ENCODE measurements at places on chromosomes 12 and 14. TPM values are rescaled to one million over a fixed set of nuclear protein-coding genes. Genes with fewer than 3 reads are reported as not detected.

DNA sequence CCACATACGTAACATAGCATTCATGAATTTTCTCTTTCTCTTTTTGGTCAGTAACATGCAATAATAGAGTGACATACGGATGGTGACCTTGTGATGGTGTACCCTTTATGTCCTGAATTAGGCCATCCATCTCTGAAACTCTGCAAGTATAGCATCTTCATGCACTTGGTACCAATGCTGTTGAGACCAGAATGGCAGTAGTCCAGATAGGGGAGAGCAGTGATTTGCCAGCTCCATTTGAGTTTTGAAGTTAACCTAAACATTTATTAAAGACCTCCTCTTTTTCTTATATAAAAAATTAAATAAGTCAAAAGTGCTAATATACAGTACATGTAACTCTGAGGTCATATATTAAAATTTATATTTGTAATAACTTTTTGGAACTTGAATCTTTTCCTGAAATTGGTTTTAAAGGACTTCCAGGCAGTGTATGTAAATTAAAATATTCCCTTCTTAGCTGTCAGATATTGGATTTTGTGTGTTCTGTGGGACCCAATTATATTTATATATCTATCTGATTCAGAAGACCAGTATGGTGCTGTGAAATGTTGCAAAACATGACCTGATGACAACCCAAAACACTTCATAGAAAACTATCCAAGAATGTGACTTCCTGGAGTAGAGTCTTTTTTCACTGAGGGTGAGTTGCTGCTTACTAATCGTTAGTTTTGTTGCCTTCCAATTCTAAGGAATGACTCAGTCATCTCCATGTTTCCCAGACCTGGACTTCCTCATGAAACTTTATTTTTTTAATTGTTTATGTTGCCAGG is 3.5 kb downstream of the ELK3 start:
- no peak for DNase-seq

DNA sequence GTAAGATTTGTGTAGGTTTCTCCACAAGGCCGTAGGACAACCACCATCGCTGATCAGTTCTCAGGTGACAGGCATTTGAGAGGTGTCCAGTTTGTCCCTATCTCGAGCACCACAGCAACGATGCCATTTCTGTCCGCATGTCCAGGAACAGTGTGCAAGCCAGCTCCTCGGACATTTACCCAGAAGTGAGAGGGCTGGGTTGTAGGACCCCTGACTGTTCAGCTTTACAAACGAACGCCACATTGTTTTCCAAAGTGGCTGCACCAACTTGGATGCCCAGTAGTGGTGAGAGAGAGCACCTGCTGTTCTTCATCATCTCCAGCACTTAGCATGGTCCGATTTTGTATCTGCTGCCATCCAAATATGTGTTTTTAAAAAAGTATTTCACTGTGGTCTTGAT is 38.6 kb downstream of the CYP46A1 start:
- DNase-seq, result no peak

DNA sequence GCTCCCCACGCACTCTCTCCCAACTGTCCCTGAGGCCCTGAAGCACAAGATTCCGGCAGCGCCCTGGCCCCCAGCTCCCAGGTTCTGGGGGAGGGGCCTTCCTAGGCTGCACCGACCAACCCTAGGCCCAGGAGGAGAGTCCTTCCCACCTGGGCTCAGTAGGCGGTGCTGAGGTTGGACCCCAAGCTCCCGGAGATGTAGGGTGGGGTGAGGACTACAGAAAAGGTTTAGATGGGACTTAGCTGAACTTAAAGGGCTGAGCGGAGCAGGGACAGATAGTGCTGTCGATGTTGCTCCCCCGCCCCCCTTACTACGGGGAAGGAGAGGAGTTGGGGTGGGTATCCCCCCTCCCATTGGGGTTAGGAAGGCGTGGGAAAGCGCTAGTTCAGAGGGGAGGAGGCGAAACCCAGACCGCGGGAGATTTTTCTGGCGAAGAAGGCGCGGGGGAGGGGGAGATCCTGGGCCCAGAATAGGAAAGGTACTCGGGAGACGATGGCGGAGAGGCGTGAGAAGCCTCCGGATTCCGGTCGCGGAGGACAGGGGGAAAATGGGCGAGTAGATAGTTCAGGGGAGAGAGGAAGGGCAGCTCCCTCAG is 4.2 kb upstream of the BAZ2A start:
- DNase-seq, result peak; percentile 40

GRCh38 chr12:66692986-66693385 is 14.1 kb upstream of the GRIP1 start:
- DNase-seq, result no peak

DNA sequence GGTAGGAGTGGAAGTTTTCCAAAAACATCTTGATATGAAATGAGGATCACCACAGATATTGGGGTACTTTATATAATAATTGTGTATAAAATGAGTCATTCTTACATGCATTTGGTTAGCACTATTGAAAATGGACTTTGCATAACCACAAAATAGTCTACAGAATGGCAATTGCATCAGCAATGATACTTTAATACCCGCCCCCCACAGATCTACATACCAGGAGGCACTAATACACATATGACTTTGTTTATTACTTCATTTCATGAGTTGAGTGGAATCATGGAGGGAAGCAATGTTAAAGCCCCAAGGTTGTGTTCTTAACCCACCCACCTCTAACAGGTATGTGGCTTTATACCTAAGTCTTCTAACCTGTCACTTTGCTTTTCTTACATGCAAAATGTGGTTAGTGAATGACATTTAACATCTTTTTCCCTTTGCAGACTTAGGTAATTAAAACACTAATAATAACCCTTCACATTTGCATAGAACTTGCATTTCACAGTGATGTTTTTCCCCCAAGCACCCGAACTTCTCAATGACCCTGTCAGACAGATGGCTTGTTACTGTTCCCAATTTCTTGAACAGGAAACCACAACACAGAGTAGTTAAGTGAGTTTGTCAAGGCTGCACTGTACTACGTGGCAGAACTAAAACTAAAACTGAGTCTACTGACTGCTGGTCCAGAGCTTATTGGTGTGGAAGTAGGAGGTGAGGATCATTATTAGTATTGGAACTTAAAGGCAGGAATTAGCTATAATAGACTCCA is 101.9 kb downstream of the NPAS3 start:
- DNase-seq, result no peak

DNA sequence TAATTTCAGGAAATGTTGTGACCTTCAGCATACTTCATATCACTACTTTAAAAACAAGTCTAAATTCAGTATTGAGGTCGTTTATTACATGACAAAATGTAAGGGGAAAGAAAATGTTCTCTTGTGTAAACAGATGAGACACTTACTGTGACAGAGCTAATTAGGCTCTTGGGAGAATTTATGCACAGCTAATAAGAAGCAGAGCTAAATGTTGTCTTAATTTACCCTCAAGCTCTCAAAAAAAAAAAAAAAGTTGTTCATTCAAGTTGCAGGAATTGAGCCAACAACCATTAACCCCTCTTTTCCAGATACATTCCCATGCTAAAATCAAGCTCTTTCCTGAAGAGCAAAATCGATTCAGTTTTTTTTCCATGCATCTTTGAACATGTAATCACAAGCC is 1419.4 kb downstream of the FSCB start:
- no peak for DNase-seq

DNA sequence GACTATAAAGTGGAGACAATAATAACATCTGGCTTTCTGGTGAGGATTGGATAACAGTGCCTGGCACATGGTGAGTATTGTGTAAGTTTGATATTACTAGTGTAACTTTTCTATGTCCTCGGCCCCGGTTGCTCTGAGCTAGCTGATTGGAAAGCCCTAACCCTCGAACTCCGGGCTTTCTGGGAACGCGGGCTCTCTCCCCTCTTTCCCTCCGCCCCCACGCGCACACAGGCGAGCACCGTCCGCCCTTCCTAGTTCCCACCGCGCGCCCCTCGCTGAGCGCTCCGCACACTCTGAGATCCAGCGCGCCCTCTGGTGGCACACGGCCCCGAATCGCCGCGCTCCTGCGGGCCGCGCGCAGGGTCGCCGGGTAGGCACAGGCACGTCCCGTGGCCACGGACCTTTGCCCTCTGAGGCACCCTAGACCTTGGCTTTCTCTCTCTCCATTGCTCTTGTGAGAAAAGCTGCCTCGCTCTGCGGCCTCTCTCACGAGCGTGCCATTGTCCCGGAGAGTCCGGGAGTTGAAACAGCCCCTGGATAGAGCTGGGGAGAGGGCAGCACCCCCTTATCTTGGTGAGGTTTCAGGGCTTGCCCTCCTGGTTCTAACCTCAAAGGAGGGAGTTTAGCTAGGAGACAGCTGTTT is 23.2 kb upstream of the ESRRB start:
- peak; percentile 65 for DNase-seq

DNA sequence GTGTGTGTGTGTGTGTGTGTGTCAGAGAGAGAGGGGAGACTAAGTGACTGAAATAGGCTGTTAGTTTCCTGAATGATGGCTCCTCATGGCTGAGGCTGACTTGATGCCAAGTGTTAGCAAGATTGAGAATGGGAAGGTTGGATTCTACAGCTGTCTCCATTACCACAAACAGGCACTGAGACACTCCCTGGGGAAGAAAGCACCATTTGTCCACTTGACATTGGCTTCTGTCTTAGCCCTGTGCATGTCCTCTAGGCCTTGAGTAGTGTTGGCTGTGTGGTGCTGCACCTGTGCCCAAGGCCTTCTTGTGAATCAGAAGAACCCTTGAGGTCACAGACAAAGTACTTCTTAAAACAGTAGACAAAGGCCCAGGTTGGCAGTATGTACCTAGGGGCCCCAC is 15.6 kb downstream of the ERG28 start:
- DNase-seq, result no peak

- no peak for DNase-seq
These were observed 133.9 kb downstream of the TBX5 start for GRCh38 chr12:114272071-114272470.

DNA sequence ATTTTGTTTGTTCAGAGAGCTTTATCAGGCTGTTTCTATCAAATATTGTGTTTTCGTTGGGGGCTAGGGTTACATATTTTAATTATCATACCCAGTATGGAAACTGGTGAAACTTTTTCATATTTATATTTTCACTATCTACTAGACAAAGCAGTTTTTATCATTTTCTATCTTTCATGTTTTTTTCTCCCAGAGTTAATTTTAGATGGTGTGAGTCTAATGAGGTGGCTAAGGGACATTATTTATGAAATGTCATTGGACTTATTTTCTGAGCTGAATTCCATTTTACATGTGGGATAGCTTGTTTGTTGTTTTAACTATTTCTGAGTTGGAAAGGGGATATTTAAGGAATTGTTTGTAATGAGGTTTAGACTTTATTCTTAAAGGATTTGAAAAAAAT is 100.3 kb downstream of the TMTC2 start:
- no peak for DNase-seq

GRCh38 chr12:79121486-79121885 is 256.9 kb downstream of the SYT1 start:
- no peak for DNase-seq

The BCDIN3D gene
- total RNA-seq, result 3.6 TPM

The LMNTD1 gene
- not detected for total RNA-seq

The TAS2R46 gene
- total RNA-seq, result 1.6 TPM

The MYH6 gene
- total RNA-seq, result 602 TPM

The SYNDIG1L gene
- 0.10 TPM for total RNA-seq

The KRT6B gene
- not detected for total RNA-seq

The CNTN1 gene
- 0.66 TPM for total RNA-seq

The CDH24 gene
- 2.5 TPM for total RNA-seq
